ENCODE measurements at places on chromosomes 4 and X. TPM values are rescaled to one million over a fixed set of nuclear protein-coding genes. Genes with fewer than 3 reads are reported as not detected.

- DNase-seq = no peak
These were observed 41.0 kb upstream of the PDLIM5 start for GRCh38 chr4:94410678-94411206.

DNA sequence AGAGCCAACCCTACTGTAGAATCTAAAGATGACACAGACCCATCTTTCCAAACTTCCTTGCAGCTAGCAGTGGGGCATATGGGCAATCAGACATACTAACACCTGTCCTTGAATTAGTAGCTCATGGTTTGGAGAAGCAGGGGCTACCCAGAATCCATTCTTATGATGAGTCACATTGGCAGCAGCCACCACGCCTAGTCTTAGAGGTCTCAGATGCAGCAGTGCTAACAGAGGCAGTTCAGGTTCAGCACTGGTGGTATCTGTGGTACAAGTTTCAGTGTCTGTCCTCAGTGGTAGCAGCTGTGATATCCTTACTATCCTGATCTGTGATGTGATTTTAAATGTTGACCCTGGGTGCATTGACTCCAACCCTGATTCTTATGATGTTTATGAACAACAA lies 68.1 kb downstream of the FRMPD4 start:
- no peak for DNase-seq

GRCh38 chr4:105911426-105911825 lies 16.2 kb downstream of the NPNT start:
- no peak for DNase-seq

GRCh38 chrX:129654652-129655546 lies at the start of gene APLN:
TSS of gene APLN (minus strand) at chrX:129654956. CDS start at chrX:129654630, 326 bp downstream.
- no peak for DNase-seq

DNA sequence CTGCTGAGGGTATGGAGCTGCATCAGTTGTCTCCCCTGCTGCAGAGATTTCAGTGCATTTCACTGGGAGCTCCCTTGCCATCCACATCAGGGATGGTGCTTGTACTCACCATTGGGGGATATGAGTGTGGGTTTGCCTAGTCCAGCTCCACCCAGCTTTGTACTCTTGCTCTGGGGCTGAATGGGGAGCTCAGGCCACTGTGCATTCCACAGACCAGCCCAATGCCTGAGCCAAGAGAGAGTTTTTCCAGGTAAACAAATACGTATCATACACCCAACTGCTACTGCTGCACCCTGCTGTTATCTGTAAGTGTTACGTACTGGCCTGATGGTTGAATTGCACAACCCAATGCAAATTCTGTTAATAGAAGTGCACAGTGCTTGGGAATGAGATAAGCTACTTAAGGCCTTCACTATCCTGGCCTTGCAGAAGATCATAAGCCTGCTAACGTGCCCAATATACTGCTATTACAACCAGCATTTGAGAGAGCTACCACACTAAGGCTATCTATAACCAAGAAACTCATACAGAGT lies 205.0 kb upstream of the DMD start:
- no peak for DNase-seq

GRCh38 chr4:3813151-3814052 lies 47.2 kb downstream of the ADRA2C start:
- no peak for DNase-seq

- DNase-seq = no peak
These were observed 192.4 kb upstream of the AR start for GRCh38 chrX:67351411-67351810.

DNA sequence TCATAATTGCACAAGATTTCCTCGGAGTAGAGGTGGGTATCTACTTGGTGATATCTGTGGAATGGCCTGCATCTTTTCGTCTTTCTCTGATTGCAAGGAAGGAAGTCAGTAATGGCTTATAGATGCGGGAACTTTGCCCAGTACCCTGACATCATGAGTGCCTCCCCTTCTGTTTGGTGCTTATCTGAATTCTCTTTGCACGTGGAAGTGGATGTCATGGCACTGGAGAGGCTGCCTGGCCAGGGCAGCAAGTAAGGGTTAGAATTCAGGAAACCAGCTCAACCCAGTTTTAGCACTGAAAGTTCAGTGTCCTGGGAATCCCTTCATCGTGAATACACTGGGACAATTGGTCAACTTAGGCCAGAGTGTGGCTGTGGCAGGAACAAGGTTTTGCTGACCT lies 83.5 kb upstream of the RAPGEF2 start:
- no peak for DNase-seq

Gene FGG
- polyA plus RNA-seq = not detected

All from naive thymus-derived CD8-positive, alpha-beta T cell (primary cell).